Suppressor macrophage treated with lipopolysaccharide for 1 hour (primary cell): ENCODE measurements at places on chromosomes 7 and 10.

DNA sequence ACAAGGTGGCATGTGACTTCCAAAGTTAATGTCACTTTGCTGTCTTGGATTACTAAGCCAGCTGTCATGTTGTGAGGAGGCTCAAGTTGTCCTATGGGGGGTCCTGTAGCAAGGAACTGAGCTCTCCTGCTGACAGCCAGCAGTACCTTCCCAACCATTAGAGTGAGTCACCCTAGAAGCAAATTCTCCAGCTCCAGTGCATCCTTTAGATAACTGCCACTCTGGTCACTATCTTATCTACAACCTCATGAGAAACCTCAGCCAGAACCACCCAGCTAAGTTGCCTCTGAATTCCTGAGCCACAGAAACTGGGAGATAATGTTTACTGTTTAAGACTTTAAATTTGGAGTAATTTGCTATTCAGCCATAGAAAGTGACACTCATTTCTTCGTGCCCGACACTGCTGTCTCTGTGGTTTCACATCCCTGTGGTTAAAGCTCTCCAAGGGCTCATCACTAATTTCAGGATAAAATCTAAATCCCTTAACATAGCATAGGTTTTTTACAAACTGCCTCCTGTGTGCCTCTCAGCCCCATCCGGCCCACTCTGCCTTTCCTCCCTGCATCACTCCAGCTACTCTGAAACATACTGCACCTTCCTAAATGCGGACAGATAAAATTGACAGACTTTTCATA, 83.5 kb downstream of the PRR15 start:
- no peak for DNase-seq

- DNase-seq, result no peak
Observed at GRCh38 chr7:6127110-6127490, 95.9 kb downstream of the ANKRD61 start.

DNA sequence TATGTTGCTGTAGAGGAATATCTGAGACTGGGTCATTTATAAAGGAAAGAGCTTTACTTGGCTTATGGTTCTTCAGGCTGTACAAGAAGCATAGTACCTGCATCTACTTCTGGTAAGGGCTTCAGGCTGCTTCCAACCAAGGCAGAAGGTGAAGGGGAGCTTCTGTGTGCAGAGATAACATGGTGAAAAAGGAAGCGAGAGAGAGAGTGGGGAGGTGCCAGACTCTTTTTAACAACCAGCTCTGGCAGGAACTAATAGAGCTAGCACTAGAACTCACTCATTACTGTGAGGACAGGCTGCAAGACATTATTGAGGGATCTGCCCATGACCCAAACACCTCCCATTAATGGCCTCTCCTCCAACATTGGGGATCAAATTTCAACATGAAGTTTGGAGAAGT, 94.5 kb downstream of the KIF20B start:
- no peak for DNase-seq

- no peak for DNase-seq
Observed at GRCh38 chr7:55211726-55212125, 153.4 kb upstream of the LANCL2 start.

- peak; percentile 55 for DNase-seq
Observed at GRCh38 chr7:127870231-127870907, 160.9 kb downstream of the LRRC4 start.

- no peak for DNase-seq
Observed at GRCh38 chr7:44661233-44661632, 54.8 kb downstream of the OGDH start.

- DNase-seq, result no peak
Observed at GRCh38 chr10:11772575-11773288, 30.6 kb downstream of the ECHDC3 start.

GRCh38 chr10:63227207-63227895, 94.2 kb downstream of the NRBF2 start:
- no peak for DNase-seq

GRCh38 chr7:29556405-29557195, 7.0 kb upstream of the PRR15 start:
- no peak for DNase-seq
